ENCODE measurements at places on chromosomes 6 and 20. TPM values are rescaled to one million over a fixed set of nuclear protein-coding genes. Genes with fewer than 3 reads are reported as not detected.

GRCh38 chr20:11366660-11367059, 551.0 kb upstream of the BTBD3 start:
- DNase-seq: no peak

DNA sequence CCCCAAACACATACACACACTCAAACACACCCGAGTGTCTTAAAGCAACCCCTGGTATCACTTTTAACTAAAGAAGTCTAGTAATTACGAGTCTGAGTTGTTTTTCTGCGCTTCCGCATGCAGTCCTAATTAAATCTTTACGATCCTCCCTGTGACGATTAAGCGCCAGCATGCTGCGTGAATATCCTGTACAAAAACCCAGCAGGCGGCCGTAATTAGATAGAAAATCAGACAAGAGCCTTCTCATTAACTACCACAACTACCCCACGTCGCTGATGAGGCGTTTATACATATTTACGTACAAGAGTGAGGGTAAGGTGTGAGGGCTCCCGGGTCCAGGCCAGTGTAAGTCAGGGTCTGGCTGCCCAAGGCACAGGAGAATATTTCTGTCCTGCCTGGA, 8.1 kb downstream of the TFAP2B start:
- DNase-seq: no peak

DNA sequence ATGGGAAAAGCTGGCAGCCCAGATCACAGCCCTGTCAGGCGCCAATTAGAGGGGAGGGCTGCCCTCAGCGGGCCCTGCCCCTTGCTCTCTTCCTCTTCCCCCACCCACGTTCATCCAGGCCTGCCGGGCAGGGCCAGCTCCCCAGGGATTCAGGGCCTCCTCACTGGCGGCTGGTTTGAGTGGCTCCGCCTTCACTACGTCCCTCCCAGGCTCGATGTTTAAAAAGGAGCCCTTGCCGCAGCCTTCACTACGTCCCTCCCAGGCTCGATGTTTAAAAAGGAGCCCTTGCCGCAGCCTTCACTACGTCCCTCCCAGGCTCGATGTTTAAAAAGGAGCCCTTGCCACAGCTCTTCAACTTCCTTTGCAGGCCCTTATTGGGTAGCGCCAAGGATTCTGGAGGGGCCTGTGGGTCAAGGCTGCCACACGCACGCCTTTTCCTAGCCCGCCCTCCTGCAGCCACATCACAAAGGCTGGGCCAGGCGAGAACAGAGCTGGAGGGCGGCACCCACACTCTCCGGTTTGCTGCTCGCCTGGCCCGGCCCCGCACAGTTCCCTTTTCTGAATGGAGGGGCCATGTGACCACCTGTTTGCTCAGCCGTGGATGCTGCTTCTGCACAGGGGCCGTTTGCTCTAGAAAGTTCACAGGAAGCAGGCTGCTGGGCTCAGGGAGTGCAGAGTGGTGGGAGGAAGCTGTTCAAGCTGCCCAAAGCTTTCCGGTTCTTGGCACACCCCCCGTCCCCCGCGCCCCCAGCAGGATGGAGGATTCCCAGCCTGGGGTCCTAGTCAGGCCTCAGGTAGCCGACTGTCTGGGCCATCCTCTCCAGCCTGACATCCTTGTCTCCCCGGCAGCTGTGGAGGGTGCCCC, 1.6 kb downstream of the SLC17A9 start:
- DNase-seq: no peak

DNA sequence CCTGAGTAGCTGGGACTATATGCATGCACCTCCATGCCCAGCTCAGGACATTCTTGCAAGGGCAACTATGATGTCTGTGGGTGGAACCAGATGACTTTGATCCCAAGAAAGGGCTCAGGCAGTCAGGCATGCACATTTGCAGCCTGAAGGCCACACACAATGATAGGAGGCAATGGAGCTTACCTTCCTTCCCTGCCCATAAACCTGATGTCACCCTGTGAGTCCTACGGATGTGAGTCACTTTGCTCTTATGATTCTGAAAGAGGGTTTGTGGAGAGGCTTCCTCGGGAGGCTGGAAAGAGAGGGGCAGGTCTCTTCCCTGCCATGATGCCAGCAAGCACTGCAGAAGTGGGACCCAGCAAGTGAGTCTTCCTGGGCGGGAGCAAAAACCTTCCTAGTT, 202.4 kb downstream of the LY86 start:
- DNase-seq: no peak

- DNase-seq: no peak
These were observed 89.2 kb downstream of the TRMT11 start for GRCh38 chr6:126075335-126076071.

- DNase-seq: no peak
These were observed 41.8 kb downstream of the OR2B2 start for GRCh38 chr6:27870291-27870870.

DNA sequence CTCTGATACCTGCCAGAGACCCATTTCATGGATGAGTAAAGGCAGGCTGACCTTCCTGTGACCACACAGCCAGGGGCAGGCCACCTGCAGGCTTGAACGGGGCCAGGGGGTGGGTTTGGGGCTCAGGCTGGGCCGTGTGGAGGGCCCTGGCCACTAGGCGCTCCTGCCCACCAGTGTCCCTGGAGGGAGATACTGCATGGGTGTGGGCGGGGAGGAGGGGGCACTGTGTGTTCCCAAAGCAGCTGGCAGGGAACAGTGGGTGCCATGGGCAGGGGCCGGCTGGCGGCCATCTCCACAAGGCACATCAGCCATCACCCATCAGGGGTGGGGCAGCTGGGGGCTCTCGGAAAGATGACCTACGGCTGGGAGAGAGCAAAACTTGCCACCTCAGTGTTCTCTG, 15.4 kb downstream of the SRC start:
- no peak for DNase-seq

DNA sequence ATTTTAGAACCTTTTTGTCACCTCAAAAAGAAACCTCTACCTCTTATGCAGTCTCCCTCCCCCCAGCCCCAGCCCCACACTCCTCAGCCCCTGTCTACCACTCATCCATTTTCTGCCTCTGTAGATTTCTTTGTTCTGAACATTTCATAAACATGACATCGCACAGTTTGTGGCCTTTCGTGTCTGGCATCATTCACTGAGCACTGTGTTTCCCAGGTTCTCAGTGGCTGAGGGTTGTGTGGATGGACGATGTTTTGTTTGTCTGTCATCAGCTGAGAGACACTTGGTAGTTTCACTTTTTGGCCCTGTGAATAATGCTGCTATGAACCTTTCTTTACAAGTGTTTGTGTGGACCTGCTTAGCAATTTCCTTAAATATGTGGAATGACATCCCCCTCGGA, 64.5 kb downstream of the FAM120B start:
- DNase-seq: no peak

DNA sequence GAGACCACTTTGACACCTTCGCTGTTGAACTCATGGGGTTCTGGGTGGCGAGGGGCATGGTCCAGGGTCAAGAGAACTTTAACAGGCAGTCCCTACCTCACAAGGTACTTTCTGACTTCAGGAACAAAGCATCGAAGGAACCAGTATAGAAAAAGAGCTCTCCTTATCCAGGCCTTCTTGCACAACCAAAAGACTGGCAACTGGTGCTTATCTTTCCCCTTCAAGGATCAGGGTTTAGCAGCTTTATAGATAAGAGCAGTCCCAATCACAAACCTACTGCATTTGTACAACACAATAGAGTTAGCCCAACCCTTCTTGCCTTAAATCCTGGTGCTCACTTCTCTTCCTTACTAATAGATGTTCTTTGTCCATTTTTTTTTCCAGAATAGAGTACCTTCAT, 116.3 kb downstream of the SNX5 start:
- no peak for DNase-seq

GRCh38 chr20:18466894-18467730, at the start of the genes DZANK1 and POLR3F:
Gene DZANK1 (minus strand): TSS chr20:18467030. CDS start chr20:18465358, 1,672 bp downstream.
Gene POLR3F (plus strand): TSS chr20:18467390. CDS start chr20:18467507, 117 bp downstream.
- DNase-seq: peak; percentile 80

DNA sequence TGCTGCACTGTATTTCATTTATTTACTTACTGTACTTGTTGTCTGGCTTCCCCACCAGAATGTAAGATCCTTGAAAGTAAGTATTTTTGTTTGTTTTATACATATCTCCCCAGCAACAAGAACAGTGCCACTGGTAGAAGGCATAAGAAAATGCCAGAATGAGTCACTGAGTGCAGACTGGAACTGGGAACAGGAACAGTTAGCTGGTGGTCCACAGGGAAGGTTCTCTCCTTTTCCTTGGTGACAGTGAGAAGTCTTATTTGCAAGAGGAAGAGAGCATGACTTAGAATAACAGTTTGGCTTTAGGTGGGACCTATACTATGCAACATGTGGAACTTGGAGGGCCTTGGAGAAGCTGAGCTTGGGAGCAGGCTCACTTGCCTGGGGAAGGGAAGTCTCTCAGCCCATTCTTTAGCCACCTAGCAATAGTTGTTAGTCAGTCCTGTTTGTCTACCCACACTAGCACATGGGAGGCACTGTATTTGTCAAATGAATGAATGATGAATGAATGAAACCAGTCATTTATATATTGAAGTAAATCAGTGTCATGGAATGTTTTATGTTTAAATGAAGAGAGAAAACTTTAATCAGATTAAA, 203.5 kb downstream of the KCNQ5 start:
- DNase-seq: no peak

Gene LPA
- total RNA-seq: not detected

Gene SLC52A3
- total RNA-seq: 11.1 TPM

Gene BCAS1
- 11.1 TPM for total RNA-seq

Gene ZBTB12
- 22.6 TPM for total RNA-seq

Gene PARD6B
- total RNA-seq: 114 TPM
